ENCODE measurements at places on chromosomes 12 and 14.

DNA sequence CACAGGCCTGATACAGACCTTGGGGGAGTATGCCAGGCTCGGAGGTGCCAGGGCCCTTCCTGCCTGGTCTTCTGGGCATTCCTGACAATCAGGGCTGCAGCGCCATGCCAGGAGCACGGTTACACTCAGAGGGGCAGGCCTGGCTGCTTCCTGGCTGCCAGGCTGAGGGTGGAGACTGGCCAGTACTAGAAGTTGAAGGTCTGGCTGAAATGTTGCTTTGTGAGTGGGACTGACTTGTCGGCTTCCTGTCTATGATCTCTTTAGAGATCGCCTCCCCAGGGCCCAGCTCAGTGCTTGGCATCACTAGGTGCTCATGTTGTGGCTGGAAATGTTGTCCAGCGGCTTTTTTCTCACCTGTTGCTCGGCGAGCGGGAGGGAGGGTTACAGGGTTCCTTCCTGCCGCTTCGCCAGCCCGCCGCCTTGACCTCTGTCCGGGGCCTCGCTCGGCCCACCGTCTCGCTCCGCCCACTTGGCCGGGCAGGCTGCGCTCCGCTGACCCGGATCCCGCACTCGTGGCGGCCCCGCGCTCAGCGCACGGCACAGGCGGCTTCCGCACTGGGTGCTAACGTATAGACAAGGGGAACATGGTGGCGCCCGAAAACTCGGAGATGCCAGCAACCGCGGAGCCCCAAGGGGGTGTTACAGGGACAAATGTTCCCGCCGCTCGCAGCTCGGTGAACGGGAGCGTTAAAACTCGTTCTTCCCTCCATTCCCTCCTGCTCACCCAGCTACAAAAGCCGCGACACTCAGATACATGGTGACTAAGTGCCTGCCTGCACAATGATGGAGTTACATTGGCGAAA is 32.6 kb downstream of the PAPLN start:
- DNase-seq, result peak; percentile 51

DNA sequence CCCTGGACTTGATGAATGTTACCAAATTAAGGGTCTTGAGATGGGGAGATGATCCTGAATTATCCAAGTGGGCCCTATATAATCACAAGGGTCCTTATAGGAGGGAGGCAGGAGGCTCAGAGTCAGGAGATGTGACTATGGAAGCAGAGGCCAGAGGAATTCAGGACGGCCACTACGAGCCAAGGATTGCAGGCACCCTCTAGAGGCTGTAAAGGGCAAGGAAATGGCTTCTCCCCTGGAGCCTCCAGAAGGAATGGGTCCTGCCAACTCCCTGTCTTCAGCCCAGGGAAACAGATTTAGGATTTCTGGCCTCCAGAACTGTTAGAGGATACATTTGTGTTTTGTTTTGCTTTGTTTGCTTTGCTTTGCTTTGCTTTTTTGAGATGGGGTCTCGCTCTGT is 8.8 kb downstream of the BDKRB1 start:
- DNase-seq, result peak; percentile 63

DNA sequence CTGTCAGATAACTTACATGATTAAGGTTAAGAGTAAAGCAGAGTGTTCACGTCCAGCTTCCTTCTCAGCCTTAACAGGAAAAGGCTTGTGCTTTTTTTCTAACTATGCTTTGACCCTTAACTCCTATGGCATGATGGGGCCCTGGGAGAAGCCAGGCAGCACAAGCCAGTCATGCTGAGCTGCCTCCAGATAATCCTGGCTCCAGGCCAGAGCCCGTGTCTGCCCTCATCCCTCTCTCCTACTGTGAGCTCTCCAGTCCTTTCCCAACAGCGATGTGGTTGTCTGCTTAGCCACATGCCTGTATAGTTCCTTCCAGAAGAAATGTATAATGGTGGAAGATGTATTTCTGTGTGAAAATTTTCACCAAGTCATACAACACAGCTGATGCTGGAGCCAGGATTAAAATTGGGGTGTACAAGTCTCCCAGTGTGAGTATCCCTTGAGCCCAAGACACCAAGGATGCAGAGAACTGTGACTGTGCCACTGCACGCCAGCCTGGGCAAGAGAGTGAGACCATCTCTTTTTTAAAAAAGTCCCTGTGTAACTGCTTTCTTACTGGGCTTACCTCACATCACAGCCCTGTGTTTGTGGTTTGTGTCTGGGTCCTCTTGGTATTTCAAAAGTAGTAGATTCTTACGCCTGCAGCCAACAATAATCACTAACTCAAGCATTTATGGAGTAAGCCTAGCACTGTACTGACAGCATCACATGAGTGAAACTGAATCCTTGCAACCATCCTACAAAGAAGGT is 7.9 kb upstream of the ITFG2 start:
- peak; percentile 83 for DNase-seq

DNA sequence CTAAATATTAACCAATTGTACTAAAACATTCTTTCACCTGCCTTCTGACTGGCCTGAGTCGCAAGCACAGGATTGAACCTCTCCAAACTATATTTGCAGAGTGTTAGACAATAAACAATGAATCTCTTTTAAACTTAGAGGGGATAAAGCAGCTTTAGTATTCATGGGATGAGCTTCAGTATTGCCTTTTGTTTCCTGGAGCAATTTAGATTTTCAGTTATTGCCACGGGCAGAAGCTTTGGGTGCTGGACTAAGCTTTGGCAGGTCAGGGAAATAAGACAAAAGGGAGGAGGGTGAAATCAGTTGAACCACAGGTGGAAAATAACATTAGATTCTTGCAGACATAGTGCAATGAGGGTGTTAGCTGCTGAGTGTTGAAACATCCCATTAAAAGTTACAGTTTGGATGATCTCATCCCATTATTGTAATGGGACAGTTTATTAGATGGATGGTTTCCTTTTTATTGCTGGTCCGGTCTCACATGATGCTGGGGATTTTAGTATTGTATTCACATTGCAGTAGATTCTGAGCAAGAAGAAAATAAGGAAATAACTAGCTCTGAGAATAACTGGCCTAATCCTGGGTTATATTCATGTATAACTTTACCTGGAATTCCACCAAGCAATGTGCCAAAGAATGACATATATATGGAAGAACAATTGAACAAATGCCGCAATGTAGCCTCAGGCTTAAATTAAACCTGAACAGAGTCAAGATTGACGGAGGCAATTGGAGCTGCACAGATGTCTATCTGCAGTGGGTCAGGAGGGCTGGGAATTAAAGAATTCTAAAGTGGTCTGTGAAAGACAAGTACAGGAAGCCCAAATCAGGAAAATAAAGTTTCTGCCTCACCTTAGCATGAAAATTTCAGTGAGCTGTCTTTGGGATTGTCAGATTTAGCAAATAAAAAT is 1092.8 kb upstream of the SEL1L start:
- DNase-seq, result no peak

DNA sequence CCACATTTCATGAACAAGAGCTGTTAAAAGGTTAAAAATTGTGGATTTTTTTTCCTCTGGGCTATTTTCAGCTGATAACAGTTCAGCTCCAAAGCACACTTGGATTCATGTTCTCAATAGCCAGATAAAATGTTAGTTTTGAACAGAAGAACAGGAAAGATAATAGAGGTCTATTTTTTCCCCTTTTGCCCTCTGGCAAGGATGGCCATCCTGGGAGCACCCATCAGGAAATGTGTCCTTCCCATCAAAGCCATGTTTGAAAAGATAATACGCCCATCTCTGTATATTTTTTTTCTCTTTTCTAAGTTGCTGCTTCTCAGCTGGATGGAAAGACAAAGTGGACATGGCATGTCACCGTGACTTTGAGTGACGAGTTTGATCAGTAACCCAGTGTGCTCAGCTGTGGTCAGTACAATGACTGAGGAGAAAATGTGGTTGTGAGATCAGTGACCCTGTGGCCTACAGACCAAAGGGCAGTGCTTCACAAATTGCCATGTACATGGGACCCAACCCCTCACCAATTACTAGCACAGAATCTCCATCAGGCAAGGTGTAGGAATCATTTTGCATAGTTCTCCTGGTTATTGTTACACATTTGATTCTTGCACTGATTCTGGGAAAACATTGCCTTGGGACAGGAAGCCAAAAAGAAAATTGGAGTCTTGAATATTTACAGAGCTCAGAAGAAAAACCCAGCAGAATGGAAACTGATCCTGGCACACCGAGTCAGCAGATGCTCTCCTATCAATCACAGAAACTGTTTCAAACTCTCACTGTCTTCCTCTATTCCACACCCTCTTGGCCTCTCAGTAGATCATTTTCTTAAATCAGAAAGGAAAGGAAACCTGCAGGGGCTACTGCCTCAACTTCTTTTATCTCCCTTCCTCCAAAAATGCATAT is 64.3 kb downstream of the ANO6 start:
- no peak for DNase-seq

GRCh38 chr12:126404293-126404881 is 1339.2 kb downstream of the AACS start:
- no peak for DNase-seq

GRCh38 chr14:56666294-56666693 is 86.7 kb downstream of the TMEM260 start:
- DNase-seq, result no peak

GRCh38 chr14:104723651-104724406 is at the start of gene ADSS1:
Gene ADSS1, plus strand, starts transcription at chr14:104724229. Its CDS starts 42 bp downstream, at chr14:104724271.
- peak; percentile 32 for DNase-seq

- no peak for DNase-seq
Measured at GRCh38 chr12:2919249-2919648, 28.6 kb downstream of the TULP3 start.

GRCh38 chr12:132196038-132196872 is 52.0 kb downstream of the NOC4L start:
- no peak for DNase-seq

DNA sequence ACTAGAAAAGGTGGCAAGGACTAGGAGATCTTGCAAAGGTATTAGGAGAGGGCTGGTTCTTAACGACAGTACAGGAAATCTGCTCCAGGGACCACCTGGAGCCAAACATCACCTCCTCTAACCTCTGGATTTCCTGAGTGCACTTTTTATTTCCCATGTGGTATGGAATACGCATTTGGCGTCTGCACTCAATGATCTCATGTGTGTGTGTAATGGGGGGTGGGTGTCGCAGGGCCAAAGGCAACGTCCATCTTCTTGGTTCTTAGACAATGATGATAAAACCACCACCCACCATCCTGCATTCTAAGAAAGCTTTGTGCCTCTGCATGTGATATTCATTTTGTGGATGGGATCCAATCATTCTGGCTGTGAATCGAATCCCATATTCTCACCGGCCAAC is 68.8 kb downstream of the CLMN start:
- DNase-seq, result no peak

- peak; percentile 91 for DNase-seq
Measured at GRCh38 chr12:54935235-54935951, 49.2 kb downstream of the TESPA1 start.

DNA sequence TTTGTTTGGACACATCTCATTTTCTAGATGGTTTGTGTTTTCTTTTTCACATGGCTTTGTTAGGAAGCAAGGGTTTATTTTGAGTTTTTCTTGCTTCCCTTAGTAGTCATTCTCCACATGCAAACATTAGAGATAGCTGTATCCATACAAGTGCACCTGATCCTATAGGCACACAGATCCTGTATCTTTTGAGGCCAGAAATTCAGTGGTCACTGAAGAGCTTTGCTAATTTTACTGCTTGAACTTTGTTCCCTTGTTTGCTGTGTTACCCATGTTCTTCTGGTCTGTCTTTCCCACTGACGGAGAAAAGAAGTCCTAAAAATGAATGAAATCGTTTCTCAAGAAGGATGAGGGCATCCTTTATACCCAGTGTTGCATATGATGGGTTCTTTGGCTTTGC is 14.7 kb downstream of the HMGA2 start:
- no peak for DNase-seq

DNA sequence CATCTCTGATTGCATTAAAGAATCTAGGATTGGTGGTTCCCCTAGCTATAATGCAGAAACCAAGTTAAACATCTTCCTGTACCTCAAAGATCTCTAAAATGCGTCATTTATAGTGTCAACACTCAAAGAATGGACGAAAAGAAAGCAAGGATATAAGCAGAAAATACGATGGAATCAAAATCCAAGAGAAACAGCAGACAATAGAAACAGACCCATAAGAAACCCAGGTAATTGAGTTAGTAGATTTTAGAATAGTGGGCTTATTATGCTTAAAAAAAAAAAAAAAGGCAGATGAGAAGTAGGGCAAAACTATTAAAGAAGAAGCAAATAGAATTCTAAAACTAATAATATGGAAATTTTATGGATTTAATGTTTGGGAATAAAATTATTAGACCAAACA is 44.4 kb downstream of the USP15 start:
- DNase-seq, result no peak

DNA sequence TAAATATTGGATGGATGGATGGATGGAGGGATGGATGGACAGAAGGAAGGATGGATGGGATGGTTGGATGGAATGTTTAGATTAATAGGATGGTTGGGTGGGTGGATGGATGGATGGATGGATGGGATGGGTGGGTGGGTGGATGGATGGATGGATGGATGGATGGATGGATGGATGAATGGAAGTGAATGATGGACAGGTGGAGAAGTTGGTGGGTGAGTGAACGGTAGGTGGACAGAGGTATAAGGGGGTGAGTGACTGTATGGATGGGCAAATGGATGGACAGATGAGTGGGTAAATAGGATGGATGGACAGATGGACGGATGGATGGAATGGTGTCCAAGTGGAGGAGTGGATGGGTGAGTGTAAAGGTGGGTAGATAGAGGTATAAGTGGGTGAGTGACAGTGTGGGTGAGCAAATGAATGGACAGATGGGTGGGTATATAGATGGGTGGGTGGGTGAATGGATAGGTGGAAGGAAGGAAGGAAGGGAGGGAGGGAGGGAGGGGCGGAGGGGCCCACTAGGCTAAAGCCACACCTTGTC is 41.9 kb downstream of the HRK start:
- DNase-seq, result no peak

DNA sequence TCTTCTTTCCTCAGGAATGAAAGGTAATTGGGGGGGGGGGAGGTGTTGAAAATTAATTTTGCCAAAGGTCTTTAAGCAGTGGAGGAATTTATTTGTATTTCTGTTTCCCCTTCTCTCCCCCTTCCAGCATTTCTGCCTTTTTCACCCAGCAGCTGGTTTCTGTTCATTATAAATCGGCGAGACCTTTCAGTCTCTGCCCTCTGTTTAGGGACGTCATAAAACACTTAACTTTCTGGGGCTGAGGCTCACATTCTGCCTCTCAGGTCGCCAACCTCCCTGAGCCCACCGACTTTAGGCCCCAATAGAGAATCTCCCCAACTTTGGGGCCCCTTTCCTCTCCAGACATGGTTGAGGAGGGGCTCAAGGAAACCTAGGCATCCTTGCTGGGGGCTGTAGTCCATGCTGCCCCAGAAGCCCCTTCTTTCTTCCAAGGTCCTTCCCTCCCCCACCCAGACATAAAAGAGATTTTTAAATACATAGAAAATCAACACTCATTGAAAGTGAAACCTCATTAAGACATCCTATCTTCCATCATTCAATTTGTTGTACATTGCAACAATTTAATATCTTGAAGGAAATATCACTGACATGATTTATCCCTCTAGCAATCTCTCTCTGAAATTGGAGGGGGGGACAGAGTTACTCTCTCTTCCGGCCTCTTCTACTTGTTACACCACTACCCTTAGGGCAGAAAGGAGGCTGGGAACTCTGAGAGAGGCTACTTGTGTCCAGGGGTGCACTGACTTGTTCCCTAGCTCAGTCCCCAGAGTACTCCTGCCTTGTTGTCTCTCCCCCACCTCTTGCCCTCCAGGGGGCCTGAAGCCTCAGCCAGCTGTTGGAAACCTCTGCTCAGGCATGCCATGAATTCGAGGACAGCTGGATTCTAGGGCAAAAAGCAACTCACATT is 2.5 kb upstream of the HOXC6 start:
- no peak for DNase-seq
